ENCODE measurements at places on chromosomes 13 and 19.

GRCh38 chr13:63128716-63129115 is 1713.1 kb upstream of the PCDH20 start:
- no peak for DNase-seq

DNA sequence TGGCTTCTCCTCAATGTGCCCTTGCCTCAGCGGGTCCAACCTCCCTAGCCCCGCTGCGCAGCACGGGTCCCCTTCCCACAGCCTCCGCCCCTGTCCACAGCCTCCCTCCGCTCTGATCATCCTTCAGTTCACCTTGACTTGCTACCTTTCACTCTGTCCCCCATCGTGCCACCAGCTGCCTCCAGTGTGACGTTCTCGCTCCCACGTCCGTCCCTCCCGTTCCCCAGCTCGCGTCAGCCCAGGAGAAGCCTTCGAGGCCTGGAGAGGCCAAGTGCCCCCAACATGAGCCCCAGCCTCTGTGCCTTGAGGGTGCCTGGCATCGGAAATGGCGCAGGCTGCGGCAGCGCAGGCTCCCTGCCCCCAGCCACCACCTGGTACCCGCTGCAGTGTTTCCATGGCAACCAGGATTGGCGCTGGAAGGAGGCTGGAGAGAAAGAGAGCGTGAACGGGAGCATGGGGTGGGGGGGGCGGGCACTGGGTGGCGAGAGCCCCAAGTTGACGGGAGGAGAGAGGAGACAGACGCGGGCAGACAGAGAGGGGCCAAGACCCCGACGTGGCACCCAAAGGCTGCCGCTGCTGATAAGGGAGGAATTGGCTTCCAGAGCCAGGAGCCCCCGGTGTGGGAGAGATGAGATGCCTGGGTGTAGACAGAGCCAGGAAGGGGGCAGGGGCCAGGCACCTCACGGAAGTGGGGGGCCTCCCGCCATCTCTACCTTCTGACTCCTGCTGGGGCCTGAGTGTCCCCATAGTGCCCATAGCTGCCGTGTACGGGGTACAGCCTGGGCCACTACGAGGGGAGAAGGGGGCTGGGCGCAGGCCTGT is 844 bp upstream of the ASPDH start:
- DNase-seq = no peak

GRCh38 chr19:23991170-23991569 is 76.5 kb downstream of the ZNF726 start:
- DNase-seq = no peak

- peak; percentile 63 for DNase-seq
Observed at GRCh38 chr19:16594131-16594586, 21.9 kb upstream of the SLC35E1 start.

- DNase-seq = peak; percentile 86
Observed at GRCh38 chr19:46984077-46985010, 35.3 kb upstream of the NPAS1 start.

DNA sequence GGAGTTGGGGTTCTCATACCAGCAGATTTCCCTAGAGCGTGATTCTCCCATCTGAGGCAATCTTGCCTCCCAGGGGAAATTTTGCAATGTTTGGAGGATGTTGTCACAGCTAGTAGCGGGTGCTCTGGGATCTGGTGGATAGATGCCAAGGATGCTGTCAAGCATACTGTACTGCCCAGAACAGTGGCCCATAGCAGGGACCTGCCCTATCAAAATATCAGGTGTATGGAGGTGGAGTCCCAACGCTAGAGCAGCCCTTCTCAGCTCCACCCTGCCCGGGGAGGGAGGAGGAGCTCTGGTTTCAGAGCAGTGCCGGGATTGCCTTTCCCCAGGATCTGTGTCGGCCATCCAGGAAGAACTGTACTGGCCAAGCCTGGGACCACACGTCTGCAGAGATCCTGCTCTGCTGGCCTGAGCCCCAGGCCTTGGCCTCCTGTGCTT is 10.9 kb upstream of the QTRT1 start:
- DNase-seq = peak; percentile 14

GRCh38 chr13:22263185-22263584 is 592.3 kb downstream of the FGF9 start:
- DNase-seq = no peak

DNA sequence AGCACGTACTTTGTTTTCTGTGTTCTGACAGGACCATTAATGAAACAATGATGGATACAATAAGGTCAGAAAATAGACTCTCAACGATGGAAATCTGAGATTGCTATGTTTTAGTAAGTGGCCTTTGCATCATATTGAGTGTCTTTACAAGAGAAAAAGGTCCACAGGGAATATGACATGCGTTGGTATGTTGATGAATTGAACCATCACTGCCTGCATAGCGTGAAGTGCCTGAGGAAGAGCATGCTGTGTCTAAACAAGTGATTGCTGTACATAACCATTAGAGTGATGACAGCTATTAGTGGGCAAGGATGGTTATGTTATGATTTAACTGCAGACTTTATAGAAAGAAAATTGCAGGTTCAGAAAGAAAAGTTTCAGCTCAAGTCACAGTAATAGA is 623.2 kb downstream of the SLITRK5 start:
- DNase-seq = no peak

DNA sequence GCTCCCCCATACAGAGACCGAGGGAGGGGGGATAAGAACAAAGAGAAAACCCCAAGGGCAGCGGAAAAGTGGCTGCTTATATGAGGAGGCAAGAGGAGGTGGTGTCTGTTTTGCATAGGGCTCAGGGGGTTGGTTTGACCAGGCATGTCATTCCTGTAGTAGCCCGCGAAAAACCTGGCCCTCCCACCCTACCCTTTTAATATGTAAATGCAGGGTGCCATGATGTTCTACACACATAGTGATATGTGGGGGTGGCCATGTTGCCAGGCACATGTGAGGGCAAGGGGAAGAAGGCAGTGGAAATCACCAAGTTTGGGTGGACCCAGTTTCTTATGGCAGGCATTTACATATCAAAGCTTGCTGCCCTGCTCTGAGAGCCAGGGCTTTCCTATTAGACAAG is 203.5 kb upstream of the UBL3 start:
- DNase-seq = no peak

GRCh38 chr13:108938155-108938554 is 308.7 kb downstream of the MYO16 start:
- no peak for DNase-seq

- DNase-seq = no peak
Observed at GRCh38 chr19:11872624-11873023, 15.0 kb upstream of the ZNF69 start.

DNA sequence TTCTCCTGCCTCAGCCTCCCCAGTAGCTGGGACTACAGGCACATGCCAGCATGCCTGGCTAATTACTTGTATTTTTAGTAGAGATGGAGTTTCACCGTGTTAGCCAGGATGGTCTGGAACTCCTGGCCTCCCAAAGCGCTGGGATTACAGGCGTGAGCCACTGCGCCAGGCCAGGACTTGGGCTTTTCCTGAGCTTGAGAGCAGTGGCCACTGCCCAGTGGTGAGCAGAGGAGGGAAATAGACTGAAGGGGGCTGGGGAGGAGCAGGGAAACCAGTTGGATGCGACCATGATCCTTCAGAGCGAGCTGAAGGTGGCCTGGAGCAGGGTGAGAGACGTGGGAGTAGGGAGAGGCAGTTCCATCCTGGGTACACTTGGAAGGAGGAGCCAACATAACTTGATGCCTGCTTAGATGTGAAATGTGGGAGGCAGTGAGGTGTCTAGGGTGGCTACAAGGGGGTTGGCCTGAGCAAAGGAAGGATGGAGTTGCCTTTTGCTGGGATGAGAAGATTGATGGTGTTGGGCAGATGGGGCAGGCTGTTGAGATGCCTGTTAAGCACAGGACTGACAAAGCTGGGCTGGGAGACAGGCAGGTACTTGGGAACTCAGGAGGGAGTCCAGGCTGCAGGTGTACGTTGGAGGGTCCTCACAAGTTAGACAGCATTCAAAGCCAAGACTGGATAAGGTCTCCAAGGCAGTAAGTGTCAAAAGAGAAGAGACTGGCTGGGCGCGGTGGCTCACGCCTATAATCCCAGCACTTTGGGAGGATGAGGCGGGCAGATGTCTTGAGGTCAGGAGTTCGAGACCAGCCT is 31.8 kb downstream of the KCTD15 start:
- DNase-seq = no peak

All from suppressor macrophage (primary cell).